Cardiac muscle cell (in vitro differentiated cells and primary cell): ENCODE measurements at places on chromosomes 7 and 10.

DNA sequence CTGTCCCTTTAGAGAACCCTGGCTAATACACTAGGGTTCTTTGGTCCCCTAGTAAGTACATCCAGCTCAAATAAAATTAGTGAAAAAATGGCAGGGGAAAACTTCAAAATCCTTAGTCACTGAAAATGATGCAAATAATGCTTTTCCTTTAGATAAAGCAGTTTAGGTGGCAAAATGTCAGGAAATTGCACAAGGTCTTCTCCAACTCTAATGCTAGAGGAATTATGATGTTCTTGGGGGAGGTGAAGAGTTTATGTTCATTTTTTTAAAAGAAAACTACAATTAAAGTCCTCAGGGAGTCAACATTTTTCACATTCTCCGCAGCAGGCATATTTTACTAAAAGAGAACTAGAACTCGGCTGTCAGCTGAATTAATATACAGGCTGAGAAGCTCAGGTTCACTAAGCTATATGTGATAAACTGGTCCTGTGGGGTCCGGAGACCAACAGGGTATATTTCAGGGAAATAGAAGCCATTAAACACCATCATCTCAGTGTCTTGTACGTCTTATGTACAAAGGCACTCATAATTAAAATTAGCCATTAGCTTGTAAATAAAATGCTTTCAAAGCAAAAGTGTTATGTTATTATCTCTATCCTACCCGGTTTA lies 1164.7 kb upstream of the AUTS2 start:
- no peak for DNase-seq

DNA sequence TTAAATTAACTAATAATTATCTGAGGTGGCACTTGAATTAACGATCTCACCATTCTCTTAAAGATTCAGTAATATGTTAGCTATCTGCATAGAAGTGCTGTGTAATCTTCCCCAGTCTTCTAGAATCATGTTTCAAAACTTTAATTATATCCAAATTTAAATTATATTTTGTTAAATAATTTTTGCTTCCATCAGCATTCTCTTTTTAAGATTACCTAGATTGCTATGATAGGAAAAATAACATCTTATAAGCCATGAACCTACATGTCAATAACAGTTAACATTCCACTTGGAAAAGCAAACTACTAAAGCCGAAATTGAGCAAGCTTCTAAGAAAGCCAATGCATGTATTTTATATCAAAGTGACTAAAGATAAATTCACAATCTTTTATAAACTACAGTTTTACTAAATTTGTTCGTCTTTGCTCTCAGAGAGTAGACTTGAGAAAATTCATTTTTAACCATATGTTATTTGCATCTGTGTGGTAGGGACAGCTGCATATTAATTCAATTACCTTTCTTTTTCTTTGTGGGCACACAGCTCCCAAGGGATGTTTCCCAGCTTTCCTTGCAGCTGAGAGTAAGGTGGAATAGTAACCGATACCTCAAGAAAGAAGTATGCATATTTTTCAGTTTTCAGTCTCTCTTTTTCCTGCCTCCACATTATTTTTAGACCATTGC lies 105.4 kb upstream of the ABCB5 start:
- DNase-seq, result no peak

DNA sequence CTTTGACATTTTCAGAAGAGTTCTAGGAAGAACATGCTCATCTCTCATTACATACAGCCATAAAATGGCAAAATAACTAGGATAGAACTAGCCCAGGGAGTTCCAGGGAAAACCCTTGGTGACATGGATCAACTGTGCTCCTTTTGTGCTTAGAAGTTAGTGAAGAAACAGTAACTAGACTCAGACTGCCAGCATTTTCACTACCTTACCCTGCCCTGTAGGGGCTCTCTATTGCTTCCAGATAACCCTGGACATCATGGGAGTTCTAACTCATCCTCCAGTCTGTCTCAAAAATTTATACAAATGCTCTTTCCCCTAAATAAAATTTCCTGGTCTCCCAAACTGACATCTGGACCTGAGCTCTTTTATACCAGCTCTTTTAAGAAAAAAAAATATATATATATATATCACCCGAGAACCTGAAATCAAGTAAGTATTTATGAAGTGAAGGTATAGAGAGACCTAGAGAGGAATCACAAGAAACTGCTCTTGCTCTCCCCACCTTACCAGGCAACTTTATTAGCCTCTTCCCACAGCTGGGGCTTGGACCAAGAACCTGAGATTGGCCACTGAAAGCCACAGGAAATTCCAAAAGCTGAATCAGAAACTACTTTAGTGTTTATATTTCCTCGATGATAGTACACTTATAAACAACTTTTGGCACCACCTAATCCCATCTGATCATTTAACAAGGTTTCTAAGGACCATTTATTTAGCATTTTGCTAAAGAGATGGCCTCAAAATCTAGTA lies 101.4 kb downstream of the RELN start:
- DNase-seq, result no peak

DNA sequence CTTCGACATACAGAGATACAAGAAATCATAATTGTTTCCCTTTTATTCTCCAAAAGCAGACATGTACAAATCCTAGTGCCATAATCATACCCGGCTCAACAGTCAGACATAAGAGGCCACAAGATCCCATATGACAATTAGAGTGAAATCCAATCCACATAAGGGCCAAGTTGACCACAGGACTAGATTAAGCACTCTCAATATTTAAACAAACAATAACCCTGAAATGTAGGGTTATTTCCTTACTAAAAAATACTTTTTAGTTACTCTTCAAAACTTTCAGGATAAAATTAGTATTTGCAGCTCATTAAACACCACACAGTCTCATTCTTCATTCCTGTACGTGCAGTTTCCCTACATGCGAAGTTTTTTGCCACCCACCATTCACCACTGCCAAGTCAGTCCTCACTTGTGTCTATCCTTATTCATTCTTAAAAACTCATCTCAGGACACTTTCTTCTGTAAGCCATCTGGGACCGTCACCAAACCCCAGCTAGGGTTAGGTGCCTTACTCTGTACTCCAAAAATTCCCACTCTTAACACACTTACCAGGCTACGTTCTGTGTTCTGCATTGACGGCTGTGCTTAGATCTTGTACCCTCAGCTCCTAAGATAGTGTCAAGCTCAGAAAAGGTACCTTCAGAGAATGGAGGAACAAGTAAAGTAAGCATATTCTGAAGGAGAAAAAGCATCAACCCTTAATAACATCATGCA lies 47.8 kb upstream of the NEBL start:
- no peak for DNase-seq

DNA sequence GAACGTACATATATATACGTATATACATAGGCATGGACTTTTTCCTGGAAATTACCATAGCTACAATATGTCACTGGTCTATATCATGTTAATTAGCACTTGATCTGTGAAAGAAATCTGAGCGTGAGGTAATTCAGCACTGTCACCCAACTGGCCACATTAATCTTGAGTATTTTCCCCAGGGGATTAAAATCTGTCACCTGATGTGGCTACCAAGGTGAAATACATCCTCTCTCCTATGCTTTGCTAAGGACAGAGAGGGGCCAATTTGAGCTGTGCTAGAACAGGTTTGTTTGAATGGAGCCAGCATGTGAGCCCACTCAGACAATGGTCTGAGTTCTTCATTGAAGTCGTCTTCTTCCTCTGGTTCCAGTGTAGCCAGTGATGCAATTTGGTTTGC lies 33.3 kb downstream of the CYCS start:
- no peak for DNase-seq

DNA sequence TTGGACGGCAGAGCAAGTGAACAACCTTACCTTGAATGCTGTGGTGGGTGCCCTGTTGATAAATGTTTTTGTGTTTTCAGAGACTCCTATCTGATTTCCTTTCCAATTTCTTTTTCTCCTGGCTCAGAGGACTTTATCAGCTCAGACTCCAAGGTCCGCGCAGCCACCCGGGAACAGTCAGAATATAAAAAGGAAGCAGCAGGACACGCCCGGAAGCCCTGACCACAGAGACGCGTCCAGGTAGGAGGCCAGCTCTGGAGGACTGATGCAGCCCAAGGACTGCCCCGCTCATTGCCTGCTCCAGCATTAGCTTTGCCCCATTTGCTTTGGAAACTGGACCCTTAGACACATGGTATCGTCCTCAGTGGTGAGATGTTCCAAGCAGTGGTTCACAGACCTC lies 61.3 kb downstream of the TACC2 start:
- DNase-seq, result no peak

GRCh38 chr7:53947732-53948131 lies 594.4 kb upstream of the VSTM2A start:
- no peak for DNase-seq

- peak; percentile 67 for DNase-seq
Measured at GRCh38 chr7:19410106-19410505, 264.9 kb upstream of the FERD3L start.

GRCh38 chr10:102517553-102517952 lies 13.8 kb downstream of the SUFU start:
- DNase-seq, result peak; percentile 45

- DNase-seq, result peak; percentile 51
Measured at GRCh38 chr10:29412485-29412884, 123.6 kb downstream of the LYZL1 start.

GRCh38 chr7:1707756-1708595 lies 37.9 kb downstream of the ELFN1 start:
- no peak for DNase-seq

- no peak for DNase-seq
Measured at GRCh38 chr7:98969386-98969785, 91.1 kb downstream of the TRRAP start.

DNA sequence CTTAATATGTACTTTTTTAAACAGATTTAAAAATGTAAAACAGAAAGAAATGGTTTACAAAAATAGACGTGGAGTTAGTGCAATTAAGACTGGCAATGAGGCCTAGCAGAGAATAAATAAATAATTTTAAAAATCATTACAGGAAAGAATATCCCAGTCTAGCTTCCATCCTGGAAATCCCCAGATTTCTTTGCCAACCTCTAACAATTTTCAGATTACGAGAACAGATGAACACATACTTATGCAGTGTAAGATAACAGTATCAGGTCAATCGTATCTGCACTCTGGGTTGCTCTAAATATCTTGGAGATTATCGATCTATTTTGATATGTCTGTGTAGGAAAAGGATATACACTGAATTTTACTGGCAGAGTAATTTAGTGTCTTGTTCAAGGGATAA lies 210.5 kb downstream of the SEMA3A start:
- DNase-seq, result peak; percentile 6

DNA sequence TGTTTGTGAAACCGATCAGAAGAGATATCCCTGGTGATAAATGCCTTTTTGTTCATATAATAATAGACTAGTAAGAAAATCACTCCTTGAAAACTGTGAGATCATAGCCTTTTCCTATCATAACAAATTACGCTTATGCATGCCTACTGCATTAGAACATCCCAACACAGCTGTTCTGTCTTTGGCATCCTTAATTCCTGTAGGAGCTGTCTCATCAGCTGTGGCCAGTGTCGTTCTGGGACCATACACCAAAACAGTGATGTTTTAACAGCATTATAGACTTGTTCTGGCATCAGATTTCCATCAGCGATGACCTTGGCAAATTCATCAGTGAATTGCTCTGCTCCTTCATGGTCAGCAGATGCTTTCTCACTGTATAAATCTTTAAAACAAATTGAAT lies 423.6 kb upstream of the LRGUK start:
- peak; percentile 65 for DNase-seq

DNA sequence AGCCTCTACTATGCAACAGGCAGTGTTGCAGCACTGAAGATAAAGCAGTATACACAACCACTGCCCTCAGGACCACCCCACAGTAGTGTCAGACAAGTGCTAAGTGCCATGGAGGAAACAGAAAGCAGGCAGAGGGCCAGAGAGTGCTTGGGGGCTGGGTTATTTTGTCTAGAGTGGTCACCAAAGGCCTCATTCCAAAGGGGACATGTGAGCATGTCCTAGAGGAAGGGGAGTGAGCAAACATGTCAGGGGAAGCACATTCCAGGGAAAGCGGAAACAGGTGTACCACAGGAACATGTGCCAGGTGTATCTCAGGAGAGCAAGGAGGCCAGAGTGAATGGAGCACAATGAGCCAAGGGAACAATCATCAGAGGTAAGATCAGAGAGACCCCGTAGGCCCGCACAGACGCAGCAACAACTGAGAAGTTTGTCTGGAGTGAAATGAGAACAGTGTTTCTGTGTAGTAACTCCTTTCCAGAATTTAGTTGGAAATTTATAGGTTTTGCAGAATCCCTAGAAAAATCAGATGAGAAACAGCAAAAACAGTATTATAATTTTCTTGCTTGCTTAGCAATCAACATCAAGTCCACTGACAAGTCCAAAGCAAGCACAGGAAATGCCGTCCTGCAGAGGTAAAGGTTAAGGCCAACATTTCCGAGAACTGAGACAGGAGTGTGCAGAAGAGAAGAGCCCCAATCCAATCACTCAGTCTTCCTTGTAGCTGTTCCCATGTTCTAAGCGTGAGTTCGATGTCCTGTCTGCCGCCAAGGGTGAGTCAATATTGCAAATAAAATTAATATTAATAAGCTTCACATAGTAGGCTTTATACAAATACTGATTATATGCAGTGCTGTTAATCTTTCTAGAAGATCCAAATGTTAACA lies 67.3 kb downstream of the SGMS1 start:
- DNase-seq, result no peak

DNA sequence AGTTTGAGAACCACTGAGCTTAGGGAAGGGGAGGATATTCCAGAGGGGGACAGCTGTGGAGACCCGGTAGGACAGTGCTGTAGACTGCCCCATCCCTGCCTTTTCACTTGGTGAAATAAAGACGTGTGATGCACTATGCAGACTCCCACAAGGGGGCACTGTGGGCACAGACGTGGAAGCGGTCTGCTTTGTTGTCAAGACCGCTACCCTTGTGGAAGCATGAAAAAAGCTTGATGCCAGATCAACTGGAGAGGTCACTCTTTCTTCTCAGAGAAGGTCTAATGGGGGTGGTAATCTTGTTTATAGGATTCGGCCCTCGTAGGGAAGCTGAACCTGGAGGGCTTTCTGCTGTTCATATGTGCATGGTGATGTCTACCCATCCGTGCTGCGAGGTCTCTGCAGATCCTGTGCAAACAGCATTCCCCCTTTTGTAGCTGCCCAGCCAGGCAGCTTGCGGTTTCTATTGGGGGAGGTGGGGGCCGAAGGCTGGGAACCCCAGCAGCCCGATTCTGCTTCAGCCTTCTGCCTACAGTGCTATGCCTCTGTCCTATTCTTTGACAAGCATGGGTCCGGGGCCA lies 13.7 kb downstream of the RPS24 start:
- DNase-seq, result peak; percentile 91

- DNase-seq, result no peak
Measured at GRCh38 chr7:16670021-16670420, 24.0 kb downstream of the BZW2 start.
